ENCODE measurements at places on chromosomes 6 and 20.

GRCh38 chr6:148874698-148875293 is 128.0 kb downstream of the UST start:
- DNase-seq: no peak

DNA sequence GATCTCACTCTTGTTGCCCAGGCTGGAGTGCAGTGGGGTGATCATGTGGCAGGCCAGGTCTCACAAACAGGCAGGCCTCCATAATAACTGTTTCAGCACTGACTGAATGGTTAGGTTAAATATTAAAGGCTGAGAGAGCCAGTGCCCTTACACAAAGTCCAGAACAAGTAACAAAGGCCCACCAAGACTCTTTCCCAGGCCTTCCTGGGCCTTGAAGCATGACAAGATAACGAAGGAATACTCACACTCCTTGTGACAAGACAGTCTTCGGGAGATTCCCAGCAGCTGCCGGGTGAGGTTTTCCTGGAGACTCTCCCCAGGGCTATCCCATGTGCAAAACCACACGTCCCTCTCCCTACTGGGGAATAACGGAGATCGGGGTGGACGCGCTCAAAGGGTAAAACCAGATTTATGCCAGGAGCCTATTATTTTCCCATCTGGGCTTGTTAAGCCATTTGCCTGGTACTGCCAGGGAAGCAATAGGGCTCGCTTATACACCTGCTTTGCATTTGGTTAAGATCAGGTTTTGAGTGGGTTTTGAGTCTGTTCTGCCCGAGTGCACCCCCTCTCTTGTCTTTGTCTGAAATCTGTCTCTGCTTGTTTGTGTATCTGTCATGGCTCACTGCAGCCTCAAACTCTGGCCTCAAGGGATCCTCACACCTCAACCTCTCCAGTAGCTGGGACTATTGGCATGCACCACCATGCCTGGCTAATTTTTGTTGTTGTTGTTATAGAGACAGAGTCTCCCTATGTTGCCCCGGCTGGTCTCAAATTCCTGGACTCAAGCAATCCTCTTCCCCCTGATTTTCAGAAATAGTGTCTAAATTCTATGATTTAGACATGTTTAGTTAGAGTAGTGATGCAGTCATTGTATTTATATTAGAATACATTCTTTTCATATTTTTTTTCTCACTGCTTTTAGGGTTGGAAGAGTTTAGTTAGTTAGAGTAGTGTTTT is 1.4 kb upstream of the ENPP3 start:
- DNase-seq: no peak

DNA sequence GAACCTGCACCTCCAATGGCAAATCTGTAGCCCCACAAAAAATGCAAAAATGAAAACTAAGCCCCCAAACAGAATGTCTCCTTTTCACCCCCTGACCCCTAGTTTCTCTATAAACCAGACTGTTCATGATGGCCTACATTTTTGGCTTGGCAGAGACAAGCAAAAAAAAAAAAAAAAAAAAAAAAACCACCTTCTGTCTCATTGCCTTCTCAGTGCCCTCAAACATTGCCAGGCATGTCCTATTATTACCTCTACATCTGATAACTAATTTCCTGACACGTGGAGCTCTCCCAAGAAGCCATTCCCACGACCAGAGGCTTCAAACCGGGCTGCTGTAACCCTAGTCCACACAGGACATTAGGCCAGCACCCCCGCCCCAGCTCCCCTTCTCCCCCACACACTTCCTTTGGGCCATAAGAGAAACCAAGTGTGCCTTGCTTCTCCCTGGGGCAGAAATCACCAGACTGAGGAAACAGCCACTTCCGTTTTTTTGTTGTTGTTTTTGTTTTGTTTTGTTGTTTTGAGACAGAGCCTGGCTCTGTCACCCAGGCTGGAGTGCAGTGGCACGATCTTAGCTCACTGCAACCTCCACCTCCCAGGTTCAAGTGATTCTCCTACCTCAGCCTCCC is 65.4 kb downstream of the GPR6 start:
- no peak for DNase-seq

DNA sequence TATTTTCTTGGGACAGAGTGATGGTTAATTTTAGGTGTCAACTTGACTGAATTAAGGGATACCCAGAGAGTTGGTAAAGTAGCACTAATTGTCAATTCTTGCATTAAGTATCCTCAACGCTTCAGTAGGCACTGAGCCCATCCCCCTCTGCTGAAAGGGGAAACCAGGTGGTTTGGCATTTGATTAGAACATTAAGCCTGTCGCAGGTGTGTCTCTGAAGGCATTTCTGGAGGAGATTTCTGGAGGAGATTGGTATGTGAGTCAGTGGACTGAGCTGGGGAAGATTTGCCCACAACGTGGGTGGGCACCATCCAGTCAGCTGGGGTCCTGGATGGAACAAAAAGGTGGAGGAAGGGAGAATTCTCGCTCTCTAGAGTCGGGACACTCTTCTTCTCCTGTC is 119.8 kb downstream of the RFX6 start:
- no peak for DNase-seq

DNA sequence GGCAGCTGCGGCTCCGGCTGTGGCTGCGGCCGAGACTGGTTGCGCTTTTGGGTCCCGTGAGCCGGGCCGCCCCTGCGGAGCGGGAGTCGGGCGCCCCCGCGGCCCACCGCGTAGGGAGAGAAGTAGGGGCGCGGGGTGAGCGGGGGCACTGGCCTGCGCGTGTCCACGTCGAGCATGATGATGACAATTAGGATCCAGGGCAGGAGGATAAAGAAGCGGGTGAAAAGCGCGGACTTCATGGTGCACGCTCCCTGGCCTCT is 739 bp downstream of the B3GAT2 start:
- DNase-seq: no peak

- no peak for DNase-seq
Observed at GRCh38 chr20:10576411-10577090, 97.2 kb downstream of the JAG1 start.

DNA sequence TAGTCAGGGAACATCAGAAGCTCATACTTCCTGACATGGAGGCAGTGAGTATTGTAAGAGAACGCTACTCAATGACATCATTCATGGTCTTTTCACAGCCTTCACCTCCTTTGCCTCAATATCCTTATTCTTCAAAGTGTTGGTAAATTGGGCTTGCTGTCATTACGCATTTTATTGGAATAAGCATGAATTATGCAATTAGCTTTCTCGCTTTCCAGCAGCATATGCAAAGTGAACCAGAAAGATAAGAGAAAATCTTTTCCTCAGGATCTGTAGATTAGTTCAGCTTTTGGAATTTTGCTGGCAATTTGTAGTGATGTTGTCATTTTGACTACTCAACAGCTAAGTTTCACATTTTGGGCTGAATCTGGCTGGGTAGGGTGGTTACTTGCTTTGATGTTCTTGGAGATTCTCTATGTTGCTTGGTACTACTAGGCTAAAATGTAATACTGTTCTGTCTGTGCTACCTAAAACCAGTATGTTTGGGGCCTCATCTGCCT is 1012.1 kb downstream of the KIF16B start:
- DNase-seq: no peak

DNA sequence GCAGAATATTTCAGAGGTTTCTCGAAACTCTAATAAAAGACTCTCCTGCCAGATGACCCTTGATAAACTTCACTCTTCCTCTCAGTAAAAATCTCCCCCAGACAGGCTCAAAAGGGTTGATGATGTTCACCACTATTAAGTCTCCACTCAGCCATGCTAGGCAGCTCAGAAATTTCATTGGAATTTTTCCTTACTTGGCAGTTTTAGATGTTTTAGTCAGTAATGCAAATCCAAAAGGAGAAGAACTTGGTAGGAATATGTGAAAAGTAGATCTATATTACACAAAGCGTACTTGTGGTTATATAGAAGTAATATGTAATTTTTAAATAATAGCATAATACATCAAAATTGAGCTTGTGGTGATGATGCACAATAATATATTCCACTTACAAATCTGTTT is 333.0 kb downstream of the PHF3 start:
- DNase-seq: no peak

GRCh38 chr20:48626938-48627736 is 200.7 kb downstream of the PREX1 start:
- DNase-seq: no peak

GRCh38 chr20:46031701-46032254 is 2.8 kb downstream of the SLC12A5 start:
- DNase-seq: no peak
